ENCODE measurements at places on chromosomes 11 and 22.

DNA sequence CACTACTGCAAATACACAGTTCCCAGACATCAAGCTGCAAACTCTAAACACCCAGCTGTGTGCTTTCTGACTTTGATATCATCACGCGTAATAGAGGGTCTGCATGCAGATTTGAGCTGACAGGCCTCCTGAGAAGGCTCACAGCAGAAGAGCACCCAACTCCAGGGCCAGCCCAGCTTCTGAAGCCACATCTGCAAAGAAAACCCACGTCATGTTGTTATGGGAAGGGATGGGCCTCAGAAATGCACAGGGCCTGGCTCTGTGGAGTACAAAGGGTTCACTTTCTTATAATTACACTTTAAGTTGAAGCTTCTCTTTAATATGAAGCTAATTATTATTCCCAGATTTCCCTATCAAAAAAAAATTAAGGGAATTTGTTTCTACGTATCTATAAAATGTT lies 927.9 kb downstream of the NTM start:
- DNase-seq: no peak

GRCh38 chr22:28395920-28396753 lies 283.5 kb downstream of the TTC28 start:
- DNase-seq: no peak

- DNase-seq: no peak
These were observed 155.2 kb upstream of the GRK3 start for GRCh38 chr22:25409240-25409639.

GRCh38 chr22:19638282-19639015 lies 75.9 kb upstream of the SEPTIN5 start:
- DNase-seq: no peak

- no peak for DNase-seq
These were observed 166.5 kb upstream of the CADM1 start for GRCh38 chr11:115670538-115671205.

All from hypothalamus (tissue), 51 donors.